ENCODE measurements at places on chromosomes 11 and 22.
A peak's percentile ranks its signal among the peaks of the same experiment; 100 is the strongest.

GRCh38 chr22:44916281-44917231 lies 93.2 kb downstream of the PHF21B start:
- DNase-seq, result no peak

- DNase-seq, result no peak
These were observed 46.8 kb downstream of the PPP2R1B start for GRCh38 chr11:111719379-111719778.

- no peak for DNase-seq
These were observed 210.5 kb downstream of the CTTN start for GRCh38 chr11:70608568-70609470.

GRCh38 chr11:75593286-75593915 lies 31.3 kb downstream of the SERPINH1 start:
- DNase-seq, result no peak

GRCh38 chr11:129323896-129324502 lies 51.6 kb upstream of the BARX2 start:
- DNase-seq, result no peak

- DNase-seq, result peak; percentile 76
These were observed 117.2 kb upstream of the IGLL5 start for GRCh38 chr22:22770280-22770871.

DNA sequence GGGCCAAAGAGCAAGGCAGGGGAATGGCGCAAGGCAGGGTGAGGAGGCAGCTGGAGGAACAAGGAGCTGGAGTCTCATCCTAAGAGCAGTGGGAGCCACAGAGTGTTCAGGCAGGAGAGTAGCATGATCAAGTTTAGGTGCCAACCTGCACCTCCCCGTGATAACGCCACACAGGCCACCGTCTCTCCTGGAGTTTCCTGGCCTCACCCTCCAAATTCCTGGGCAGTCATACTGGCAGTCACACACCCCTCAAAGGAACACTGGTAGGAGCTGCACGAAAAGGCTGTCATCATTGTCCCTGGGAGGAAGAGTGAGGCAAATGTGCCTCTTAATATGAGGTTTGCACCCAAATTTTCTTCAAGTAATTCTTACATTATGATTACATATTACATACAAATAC lies 36.3 kb upstream of the RTL6 start:
- no peak for DNase-seq

DNA sequence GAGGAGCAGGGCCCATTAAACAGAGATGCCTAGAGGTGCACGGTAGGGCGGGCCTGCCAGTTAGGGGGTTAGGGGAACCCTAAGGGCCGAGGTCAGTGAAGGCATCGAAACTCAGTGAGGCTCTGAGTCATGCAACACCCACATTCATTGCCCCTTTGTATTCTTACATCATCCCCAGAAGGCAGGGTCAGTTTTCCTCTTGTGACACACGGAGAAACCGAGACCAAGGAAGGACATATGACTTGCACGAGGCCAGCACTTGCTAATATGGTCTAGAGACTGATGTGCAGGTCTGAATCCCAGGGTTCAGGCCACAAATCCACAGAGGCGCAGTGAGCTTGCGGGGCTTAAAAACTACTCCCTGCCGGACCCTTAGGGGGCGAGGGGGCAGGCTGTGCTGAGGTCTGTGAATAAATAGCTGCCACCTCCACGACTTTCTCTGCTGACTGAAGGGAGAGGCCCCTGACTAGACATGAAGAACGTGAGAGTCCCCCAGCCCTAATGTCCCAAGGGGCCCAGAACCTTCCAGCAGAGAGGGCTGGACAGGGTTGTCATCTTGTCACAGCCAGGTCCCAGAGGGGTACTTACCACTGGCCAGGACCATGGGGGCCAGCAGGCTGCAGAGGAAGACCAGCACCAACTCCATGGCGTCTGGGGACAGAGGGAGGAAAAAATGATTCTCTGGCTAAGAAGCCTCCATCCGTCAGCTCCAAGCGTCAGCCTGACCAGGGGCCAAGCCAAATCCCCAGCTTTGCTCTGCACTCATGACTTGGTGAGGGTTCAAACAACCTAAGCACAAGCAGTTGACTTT lies 17.8 kb upstream of the FXYD2 start:
- DNase-seq, result no peak

GRCh38 chr22:25758316-25758715 lies 16.3 kb downstream of the MYO18B start:
- no peak for DNase-seq

GRCh38 chr11:2777386-2777785 lies 77.6 kb upstream of the KCNQ1OT1 start:
- peak; percentile 1 for DNase-seq

- DNase-seq, result no peak
These were observed 69.6 kb downstream of the CDKN1C start for GRCh38 chr11:2815762-2816496.

DNA sequence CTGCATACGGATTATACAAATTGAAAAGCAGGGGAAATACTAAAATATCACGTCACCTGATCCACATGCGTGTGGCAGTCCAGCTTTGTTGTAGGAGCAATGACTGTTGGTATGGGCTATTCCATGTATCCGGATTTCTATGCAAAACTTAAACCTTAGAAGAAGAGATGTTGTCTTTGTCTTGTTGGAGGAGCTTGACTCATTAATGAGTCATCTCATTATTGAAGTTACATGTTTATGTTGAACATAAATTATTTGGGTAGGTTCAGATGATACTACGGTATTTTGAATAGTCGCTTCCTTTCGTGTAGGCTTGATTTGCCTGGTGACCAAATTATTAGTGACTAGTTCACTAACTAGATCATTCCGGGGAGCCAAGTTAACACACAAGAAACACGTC lies 806 bp upstream of the SAAL1 start:
- no peak for DNase-seq

GRCh38 chr11:6402561-6402981 lies 12.3 kb downstream of the SMPD1 start:
- no peak for DNase-seq

DNA sequence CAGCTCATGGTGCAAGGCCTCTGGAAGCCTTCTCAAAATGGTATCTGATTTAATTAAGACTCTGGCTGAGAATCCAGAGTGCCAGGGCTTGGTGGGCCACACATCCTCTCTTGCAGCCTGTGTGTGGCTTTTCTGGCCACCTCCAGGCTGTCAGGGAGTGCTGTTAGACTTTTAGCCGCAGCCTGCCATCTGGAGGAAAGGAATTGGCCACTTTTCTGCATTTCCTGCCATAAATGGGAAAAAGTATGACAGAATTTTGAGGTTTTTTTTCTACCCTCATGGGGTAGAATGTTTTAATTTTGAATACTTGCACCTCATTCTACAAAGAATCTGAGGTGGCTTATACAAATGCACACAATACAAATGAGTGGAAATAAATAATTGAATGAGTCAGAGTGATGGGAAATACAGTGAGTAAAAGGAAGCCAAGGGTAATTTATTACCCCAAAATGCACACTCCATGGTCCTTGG lies 218.4 kb downstream of the ADAMTS15 start:
- no peak for DNase-seq

- no peak for DNase-seq
These were observed 20.9 kb downstream of the RCOR2 start for GRCh38 chr11:63896071-63896470.

DNA sequence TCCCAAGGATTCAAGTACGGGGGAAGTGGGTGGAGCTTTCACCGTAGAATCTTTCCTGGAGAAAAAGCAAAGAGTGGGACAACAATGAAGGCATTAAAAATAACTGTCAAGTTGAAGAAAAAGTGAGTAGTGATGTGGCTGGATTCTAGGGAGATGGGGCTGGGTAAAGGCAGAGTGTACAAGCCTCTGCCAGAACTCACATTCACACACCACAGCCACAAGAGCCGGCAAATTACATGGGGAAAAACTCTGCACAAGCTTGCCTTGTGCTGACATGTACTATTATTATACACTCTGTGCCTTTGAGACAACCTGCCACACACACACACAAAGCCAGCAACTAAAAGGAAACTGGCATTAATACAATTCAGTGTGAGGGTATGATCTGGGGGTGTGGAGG lies 182.6 kb downstream of the LARGE1 start:
- DNase-seq, result no peak

GRCh38 chr11:18526130-18526520 lies 617 bp downstream of the TSG101 start:
- no peak for DNase-seq
